ENCODE measurements at places on chromosomes 6 and 20.

GRCh38 chr20:36394340-36394965, 88.3 kb downstream of the DLGAP4 start:
- no peak for DNase-seq

DNA sequence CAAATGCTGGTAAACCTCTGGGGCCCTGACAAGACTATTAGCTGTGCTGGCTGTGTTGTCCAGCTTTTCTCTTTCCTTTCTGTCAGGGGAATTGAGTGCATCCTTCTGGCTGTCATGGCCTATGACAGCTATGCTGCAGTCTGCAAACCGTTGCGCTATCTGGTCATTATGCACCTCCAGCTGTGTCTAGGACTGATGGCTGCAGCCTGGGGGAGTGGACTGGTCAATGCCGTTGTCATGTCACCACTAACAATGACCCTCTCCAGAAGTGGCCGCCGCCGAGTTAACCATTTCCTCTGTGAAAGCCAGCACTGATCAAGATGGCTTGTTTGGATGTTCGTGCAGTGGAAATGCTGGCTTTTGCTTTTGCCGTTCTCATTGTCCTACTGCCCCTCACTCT, 20.3 kb downstream of the OR2B6 start:
- DNase-seq: no peak

- DNase-seq: no peak
Observed at GRCh38 chr6:30836431-30836866, 47.9 kb upstream of the DDR1 start.

DNA sequence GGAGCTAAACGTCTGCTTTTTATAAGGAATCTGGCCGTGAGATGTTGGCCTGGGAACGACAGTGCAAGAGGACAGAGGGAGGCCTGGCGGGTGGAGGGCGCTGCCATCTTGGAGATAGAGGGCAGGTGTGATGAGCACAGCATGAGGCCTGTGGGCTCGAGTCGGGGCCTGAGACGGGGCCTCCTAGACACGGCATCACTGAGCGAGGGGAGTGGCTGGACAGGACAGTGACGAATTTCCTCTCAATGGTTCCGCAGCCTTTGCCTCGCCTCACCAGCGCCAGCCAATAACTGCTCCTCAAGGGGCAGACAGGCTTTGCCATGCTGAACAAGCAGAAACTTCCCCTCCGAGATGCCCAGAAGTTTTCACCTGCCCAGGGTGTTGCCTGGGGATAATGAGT, 376.7 kb downstream of the THBS2 start:
- no peak for DNase-seq

DNA sequence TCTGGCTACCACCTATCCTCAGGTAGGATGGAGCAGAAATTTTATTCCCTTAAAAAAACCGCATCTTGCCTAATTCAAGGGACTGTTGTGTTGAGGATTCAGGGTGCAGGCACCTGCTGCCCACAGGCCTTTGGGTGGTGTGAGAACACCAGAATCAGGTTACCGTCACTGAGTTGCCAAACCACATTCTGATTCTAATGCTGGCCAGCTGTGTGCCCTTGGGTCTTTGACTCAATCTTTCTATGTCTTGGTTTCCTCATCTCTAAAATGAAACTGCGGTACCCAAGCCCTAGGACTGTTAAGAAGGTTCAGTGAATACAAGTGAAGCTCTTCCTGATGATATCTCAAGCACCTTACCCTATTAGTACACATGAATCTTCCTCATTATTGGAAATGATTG, 827.3 kb downstream of the DHX35 start:
- no peak for DNase-seq
